ENCODE measurements at places on chromosomes 7 and 10. TPM values are rescaled to one million over a fixed set of nuclear protein-coding genes. Genes with fewer than 3 reads are reported as not detected.

The PIP gene
- not detected for total RNA-seq

The FAS gene
- 28.5 TPM for total RNA-seq

The LEP gene
- 0.97 TPM for total RNA-seq

The FAM25A gene
- not detected for total RNA-seq

DNA sequence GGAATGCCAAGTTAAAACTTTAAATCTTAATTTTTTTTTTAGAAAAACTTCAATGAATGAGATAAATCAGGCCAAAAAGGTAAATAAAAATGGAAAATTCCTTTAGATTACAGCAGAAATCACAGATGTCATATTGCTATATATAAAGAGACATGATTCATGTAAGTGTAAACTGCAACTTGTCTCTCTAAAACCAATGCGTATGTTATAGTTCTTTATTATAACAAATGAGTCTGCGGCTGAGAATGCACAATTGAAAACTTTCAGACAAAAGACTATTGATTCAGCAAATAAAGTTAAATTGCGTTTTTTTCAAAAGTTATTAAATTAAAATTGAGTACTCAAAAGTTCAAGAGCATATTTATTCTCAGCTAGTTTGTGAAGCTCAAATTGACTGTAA lies 425.3 kb downstream of the PARD3 start:
- no peak for DNase-seq

GRCh38 chr7:1505731-1506550 lies 1.8 kb upstream of the INTS1 start:
- peak; percentile 52 for DNase-seq

GRCh38 chr10:49123981-49124950 lies 8.9 kb upstream of the VSTM4 start:
- DNase-seq, result no peak

- DNase-seq, result no peak
Observed at GRCh38 chr7:69047151-69047754, 551.0 kb upstream of the AUTS2 start.

DNA sequence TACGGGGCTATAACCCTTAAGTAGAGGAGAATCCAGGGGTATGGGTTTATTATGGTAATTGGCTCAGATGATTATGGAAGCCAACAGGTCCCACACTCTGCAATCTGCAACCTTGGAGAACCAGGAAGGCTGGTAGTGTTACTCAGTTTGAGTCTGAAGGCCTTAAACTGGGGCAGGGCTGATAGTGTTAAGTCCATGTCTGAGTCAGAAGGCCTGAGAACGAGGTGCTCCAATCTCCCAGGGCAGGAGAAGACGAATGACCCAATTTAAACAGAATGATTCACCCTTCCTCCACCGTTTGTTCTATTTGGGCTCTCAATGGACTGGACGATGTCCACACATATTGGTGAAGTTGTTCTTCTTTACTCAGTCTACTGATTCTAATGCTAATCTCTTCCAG lies 244.5 kb upstream of the PTER start:
- DNase-seq, result no peak
